Smooth muscle cell of the brain vasculature (primary cell): ENCODE measurements at places on chromosomes 3 and 15.

DNA sequence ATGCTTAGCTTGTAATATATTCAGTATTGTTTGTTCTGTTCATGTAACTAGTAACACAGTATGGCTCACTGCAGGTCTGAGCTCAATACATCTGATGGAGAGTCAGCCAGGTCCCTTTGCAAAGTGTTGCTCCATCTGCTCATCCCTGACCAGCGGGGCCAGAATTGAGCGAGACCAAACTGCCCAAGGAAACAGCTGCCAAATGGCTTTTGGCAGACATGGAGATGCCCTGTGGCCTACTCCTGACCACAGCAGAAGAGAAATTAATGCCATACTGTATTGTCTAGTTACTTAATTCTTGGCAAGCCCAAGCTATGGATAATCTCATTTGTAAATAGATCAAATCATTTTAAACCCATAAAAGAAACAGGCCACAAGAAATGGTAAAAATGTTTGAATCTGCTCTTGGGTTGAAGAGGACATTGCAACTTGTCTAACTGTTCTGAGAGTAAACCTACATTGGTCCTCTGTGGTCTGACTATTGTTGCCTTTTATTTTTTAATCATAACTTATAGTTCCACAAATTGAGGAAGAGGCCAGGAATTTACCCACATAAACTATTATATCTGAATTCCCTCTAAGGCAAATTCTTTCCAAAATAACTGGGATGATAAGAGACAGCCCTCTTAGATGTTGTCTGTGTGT lies 209.5 kb downstream of the EBLN2 start:
- no peak for DNase-seq

DNA sequence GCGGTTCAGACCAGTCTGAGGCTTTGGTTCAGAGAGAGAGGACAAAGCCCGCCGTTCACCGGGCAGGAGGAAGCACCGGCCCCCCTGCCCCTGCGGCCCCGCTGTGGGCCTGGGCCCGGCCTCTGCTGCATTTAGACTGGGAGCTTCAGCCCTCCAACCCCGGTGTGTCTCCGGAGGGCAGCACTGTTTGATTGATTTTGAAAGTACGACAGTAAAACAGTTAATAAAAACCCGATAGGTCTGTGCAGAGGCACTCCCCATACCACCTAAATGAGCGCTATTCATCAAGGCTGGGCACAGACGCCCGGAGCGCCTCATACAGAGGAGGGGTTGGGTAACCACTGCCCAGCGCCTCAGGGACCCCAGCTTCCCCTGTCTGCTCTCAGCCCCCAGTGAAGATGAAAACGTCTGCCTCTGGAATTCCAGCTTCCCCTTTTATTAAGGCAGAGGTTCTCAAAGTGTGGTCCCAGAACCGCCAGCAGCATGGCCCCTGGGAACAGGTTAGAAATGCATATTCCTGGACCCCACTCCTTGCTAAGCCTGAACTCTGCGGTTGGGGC lies 256.7 kb upstream of the TLE3 start:
- DNase-seq, result no peak

DNA sequence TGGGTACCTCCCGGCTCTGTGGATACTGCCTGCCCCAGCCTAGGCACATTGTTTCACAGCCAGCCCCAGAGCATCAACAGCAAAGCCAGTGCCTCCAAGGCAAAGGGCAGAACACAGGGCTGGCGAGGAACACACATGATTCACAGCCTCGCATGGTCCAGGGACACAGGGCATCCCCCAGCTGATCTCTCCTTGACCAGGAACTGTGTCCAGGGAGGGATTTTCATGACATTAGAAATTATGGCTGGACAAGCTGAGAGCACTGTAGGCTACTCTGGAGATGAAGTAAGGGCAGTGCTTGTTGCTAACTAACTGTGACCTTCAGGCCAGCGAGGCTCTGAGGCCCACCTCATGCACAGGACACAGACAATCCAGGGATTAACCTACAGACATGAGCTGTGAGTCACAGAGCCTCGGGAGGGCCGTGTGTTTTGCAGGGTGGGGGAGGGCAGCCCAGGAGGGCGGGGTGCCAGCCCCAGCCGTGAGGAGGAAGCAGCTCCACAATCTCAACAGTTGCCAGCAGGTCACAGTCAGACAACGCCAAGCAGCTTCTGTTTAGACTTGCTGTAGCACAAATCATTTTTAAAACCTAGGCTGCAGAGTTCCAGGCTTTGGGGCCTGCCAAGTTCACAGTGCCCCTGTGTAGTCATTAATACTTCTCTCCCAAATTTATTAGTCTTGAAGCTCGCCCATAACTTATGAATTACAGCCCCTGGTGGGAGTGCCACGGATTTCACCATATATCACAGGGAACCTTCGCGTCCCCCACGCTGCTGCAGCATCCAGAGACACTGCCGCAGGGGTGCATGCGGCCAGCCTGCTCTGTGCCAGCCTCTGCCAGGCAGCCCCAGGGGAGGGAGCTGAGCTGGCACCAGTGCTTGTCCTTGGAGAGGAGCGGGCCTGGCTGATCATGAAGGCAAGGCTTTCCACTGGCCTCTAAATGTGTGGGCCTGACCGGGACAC lies 114.7 kb downstream of the ETFA start:
- DNase-seq, result no peak

DNA sequence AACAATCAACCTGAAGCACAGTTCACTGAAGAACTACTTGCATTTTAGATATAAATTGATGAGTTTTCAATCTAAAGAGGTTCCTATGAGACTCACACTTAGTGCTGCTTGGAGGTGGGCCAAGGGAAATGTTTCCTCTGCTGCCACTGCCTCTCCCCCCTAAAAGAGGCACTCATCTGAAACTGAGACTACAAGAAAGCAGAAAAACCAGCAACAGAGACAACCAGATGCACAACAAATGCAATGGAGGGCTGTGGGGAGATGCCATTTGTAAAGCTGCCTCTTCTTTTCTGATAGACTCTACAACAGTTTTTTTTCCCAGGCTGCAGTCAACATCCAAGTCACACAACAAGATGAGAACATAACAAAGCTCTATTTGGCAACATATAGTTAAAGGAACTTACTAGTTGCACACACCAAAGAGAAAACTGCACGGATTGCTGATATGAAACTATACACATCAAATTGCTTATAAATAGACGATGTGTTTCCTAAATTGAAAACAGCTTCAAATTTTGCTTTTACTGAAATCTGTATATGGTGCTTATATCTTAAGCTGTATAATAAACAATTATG lies 11.0 kb downstream of the TSPAN3 start:
- peak; percentile 4 for DNase-seq

DNA sequence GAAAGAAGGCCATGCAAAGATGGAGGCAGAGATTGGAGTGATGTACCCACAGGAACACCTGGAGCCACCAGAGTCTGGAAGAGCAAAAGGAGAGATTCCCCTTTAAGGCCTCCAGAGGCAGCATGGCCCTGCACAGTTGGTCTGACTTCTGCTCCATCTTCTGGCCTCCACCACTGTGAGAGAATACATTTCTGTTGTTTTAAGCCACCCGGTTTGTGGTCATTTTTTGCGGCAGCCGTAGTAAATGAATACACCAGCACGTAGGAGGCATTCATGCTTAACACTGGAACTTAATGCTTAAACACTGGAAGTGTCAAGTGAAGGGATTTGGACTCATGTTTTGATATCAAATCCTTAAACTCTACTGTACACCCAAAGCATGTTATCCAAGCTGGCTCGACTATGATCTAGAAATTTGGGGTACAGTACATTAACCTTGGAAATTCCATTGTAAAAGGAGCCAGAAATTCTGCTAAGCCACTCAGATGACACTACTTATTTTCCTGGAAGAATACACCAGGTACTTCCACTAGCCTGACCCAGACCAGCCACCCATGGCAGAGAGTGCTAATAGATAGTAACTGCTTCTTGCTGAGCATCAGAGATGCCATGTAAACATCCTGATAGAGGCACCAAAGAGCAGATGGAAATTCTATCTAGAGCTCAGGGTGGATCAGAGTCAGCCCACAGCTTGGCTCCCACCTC lies 190.9 kb downstream of the ADAMTS9 start:
- DNase-seq, result no peak

- no peak for DNase-seq
Observed at GRCh38 chr15:38130205-38130567, 122.5 kb upstream of the SPRED1 start.

DNA sequence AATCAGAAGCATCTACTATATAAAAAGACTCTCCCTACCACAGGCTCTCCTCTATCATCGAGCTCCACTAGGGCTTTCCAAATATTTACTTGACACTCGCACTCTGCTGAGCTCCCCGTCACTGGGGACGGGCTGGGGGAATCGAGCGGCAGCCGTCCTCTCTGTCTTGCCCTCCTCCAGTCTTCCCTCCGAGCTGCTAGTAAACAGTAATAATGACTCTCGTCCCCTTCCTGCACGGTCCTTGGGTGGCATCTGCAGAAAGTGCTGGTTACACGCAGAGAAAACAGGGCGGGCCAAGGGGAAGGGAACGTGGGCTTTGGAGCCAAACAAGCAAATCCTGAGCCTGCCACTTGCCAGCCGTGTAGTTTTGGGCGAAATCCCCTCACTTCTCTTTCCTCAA lies 96.6 kb downstream of the LRIG1 start:
- DNase-seq, result no peak

GRCh38 chr3:12325586-12326515 lies 37.0 kb downstream of the PPARG start:
- no peak for DNase-seq

- no peak for DNase-seq
Observed at GRCh38 chr15:66484539-66485112, 12.9 kb downstream of the SNAPC5 start.

DNA sequence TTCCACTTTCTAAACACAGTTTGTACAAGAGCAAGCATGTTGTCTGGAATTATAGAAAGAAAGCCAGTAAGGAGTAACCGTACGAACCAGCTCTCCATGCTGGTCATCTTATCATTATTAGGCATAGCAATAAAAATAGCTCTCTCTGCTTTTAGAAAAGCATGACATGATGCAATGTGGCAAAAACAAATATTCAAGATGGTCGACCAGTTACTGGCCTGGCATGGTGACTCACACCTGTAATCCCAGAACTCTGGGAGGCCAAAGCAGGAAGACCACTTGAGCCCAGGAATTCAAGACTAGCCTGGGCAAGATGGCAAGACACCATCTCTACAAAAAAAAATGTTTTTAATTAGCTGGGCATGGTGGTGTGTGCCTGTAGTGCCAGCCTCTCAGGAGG lies 2.6 kb upstream of the MAP4 start:
- DNase-seq, result no peak

GRCh38 chr3:36501616-36502015 lies 121.3 kb downstream of the STAC start:
- no peak for DNase-seq

GRCh38 chr15:96125721-96126415 lies 204.6 kb upstream of the NR2F2 start:
- peak; percentile 7 for DNase-seq

- no peak for DNase-seq
Observed at GRCh38 chr15:71639471-71639870, 170.9 kb upstream of the NR2E3 start.

DNA sequence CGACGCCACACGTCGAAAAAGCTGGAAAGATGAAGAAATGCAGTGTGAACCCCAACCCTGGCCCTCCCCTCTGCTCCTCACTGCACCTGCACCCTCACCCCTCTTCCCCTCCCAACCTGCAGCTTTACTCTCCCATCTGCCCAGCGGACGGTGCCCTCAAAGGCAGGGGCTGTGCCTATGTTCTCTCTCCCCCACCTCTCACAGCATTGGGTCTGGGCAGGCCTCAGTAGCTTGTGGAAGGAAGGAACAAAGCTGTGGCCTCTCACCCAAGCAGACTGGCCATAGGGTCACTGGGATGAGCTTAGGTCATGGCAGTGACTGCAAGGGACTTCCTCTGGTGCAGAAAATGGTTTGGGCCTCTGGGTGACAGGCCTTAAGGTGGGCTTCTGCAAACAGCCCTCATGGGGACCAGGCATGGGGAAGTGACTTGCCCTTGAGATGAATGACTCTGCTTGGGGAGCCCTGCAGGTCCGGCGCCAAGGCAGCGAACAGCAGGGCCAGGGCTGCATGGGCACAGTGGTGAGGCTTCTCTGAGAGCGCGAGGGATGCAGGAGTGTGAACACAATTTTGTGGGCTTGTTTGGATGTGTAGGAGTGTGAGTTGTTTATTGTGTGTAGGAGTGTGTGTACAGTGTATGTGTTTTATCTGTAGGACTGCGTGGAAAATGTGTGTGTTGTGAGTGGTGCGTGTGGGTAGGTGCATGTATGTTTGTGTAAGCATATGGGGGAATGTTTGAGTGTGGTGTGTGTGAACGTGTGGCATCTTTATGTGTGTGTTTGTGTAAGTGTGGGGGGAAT lies 29.2 kb downstream of the SRPRB start:
- no peak for DNase-seq

GRCh38 chr3:161854232-161854771 lies 357.7 kb downstream of the OTOL1 start:
- DNase-seq, result no peak

- no peak for DNase-seq
Observed at GRCh38 chr15:47340571-47340920, 376.8 kb upstream of the SEMA6D start.

DNA sequence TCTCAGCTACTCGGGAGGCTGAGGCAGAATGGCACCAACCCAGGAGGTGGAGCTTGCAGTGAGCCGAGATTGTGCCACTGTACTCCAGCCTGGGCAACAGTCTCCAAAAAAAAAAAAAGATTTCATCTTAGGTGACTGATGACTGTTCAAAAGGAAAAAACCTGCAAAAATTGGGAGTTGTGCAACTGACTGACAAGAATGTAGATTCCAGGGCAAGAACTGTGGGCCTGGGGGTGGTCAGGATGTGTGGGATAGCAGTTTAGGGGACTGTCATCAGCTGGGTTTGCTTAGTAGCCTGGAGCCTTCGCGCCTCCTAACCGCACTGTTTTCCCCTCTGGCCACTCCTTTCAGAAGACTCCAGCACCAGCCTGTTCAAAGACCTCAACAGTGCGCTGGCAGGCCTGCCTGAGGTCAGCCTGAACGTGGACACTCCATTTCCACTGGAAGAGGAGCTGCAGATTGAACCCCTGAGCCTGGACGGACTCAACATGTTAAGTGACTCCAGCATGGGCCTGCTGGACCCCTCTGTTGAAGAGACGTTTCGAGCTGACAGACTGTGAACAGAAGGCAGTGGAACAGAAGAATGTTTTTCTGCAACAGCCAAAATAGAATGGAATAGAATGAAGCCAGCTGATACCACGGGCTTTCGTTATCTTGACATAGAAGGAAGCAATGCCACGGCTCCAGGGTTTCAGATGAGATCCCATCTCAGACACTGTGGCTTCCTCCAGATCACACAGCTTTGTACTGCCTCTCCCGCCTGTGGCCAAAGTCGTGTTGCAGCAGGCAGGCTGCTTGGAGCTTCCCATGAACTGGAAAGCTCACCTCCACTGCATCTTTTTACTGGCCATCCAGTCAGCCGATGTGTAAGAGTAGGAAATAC lies 75.3 kb upstream of the BLM start:
- DNase-seq, result no peak
